ENCODE measurements at places on chromosomes 11 and 22.

DNA sequence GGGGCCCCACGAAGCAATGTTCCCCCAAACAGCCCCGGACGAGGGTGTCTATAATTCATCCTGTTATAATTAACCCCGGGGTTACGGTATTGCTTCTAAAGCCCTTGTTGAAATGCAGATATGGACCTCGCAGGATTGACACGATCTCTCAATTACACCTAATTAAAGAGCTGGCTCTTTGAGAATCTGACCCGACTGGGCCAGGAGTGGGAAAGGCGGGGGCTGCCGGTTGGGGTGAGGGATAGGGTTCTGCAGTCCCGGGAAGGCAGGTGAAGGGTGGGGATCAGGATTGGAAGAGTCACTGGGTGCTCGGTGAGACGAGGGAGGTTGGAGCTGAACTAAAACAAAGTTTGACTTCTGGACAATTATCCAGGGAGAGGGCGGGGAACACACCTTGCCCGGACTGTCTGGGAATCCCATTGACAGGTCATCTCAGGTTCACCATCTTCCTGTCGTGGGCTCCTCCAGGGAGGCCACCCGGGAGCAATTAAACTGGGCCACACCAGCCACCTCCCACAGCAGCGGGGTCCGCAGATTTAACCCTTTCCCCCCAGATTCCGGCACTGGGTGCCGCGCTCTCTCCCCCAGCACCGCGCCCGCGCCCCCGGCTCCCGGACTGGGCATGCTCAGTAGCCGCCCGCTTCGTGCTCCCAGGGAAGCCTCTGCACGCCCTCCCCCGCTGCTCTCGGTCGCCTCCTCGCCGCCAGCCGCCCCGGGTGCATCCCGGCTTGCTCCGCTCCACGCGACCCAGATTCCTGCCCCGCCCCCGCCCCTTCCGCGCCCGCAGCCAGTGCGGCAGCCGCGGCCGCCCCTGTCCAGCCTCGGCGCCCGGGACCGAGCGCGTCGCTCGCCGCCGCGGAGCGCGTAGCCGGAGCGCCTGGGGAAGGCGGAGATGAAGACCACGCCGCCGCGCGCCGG lies at the start of gene ELMOD1:
ELMOD1 (plus strand) TSS at position 688 of the 918 bp plus-strand sequence. CDS start 27,043 bp downstream, outside the sequence.
- DNase-seq: no peak

GRCh38 chr11:90774727-90775566 lies 552.1 kb upstream of the CHORDC1 start:
- DNase-seq: no peak

DNA sequence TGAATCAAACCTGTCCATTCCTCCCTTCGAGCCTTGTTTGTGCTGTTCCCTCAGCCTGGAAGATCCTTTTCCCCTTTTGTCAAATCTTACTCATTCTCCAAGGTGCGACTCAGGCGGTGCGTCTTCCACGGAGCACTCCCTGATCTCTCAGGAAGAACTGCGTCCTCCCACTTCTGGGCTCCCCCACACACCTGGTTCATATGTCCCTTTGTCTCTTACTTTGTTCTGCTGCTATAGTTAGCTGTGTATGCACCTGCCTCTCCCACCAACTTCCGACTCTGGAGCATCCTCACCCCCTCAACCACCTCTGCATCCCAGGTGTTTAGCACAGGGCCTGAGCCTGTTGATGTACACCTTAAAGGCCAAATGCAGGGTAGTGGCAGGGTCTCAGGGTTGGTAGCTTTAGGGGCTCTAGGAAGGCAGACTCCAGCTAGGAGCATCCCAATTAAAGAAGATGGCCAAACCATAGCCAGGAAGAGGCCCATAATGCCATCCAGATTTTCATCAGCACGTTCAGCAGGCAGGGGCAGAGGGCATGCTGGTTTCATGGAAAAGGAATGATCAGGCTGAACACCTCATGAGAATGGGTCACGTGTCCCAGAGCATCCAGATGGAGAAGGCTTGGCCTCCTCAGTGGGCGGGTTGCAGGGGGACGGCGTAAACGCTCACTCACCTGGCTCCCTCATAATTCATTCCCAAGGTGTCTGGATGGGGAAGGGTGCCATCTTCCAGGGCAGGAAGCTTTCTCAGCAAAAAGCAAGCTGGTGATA lies 20.1 kb downstream of the PTPN5 start:
- DNase-seq: no peak

- no peak for DNase-seq
Observed at GRCh38 chr11:35935390-35935789, 8.5 kb upstream of the LDLRAD3 start.

GRCh38 chr11:14542324-14542723 lies 22.1 kb upstream of the PSMA1 start:
- peak; percentile 51 for DNase-seq

Data from MV-4-11 (cell line).